H9 (cell line): ENCODE measurements at places on chromosomes 1 and 21.

DNA sequence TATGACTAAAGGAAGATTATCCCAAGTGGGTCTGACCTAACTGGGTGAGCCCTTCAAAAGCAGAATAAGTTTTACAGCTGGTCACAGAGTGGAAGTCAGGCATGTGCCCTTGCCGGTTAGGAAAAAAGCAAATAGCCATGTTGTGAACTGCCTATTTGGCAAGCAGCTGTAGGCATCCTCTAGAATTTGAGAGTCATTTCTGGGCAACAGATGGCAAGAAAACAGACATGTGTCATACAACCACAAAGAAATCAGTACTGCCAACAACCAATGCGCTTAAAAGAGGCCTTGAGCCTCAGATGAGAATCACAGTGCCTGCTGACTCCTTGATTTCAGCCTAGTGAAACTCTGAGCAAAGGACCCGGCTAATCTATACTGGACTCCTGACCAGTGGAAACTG, 26.8 kb downstream of the LRRC53 start:
- no peak for DNase-seq

DNA sequence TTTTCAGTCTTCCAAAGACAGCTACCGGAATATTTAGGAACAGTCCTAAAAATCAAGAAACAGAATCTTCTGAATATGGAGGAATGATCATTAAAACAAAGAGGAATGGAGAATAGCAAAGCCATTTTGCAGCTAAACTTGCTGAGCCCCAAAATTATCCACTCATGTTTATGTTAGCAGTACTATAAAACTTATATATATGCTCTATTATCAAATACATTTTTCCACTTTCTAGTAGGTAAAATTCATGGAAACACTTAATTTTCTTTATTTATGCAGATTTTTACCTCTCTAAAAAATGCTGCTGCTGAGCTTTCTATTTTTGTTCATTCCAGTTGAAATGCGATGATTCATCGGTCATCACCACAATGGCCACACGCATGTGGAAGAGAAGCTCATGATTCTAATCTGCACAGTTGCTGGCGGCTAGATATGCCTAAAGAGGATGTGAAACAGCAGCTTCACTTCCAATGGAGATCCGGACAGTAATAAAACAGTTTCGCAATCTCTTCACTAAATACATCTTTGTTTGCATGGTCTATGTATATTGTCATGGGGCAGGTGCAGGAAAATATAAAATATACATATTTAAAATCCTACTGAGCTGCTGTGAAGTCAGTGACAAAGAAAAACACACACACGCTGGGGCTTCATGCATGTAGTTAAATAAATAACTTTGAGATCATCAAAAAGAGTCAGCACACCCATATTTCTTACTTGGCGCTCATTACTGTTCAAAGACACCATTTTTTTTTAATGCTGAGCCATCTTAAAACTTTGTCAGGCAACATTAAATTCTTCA, 292.2 kb downstream of the SMYD3 start:
- DNase-seq: no peak

DNA sequence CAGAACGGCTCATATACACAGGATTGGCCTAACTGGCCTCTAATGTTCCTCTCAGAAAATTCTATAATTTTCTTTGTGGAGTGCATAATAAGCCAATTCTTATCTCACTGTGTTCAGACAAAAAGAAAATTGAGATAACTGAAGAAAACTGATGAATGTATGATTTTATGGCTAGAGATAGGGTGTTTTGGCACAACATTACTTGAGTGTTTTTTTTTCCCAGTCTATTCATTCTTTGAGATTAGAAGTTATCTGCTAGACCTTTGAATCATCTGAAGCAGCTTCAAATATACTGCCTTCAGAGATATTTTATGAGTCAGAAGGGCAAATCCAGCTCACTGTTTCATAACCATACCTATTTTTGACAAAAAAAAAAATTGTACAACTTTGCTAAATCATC, 85.6 kb downstream of the VAV3 start:
- no peak for DNase-seq

DNA sequence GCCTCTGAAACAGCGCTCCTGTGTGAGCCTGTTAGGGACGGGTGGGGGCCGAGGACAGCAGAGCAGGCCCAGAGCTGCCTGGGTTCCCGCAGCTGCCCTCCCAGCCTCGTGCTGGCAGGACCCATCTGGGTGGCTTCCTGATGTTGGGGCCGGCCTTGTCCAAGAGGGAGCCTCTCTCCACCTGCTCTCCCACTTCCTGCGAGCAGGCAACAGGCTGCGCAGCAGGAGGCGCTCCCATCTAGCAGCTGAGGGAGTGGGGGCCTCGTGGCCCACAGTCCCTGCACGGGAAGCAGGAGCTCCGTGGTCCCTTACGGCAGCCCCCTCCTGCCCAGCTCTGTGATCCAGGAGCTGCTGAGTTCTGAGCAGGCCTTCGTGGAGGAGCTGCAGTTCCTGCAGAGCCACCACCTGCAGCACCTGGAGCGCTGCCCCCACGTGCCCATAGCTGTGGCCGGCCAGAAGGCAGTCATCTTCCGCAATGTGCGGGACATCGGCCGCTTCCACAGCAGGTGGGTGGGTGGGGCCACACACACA, 68.0 kb downstream of the TRIM11 start:
- DNase-seq: peak; percentile 34

GRCh38 chr21:31041295-31042079, 3.2 kb upstream of the KRTAP19-8 start:
- DNase-seq: no peak

DNA sequence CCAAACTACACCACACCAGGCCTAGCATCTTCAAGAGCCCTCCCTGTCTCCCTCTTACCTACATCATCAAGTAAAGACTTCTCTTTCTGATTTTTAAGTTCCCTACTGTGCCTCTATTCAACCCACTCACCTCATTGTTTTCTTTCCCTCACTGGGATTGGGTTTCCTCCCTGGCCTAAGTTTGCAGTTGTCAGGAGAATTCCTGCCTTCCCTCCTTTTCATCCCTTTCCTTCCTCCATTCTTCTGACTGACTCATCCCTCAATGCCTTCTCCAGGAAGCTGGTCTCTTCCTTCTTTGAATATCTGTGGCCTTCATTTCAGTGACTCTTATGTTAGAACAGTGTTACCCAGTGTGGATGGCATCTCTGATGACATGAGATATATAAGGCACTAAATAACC, 139.9 kb upstream of the KIAA0040 start:
- DNase-seq: no peak

DNA sequence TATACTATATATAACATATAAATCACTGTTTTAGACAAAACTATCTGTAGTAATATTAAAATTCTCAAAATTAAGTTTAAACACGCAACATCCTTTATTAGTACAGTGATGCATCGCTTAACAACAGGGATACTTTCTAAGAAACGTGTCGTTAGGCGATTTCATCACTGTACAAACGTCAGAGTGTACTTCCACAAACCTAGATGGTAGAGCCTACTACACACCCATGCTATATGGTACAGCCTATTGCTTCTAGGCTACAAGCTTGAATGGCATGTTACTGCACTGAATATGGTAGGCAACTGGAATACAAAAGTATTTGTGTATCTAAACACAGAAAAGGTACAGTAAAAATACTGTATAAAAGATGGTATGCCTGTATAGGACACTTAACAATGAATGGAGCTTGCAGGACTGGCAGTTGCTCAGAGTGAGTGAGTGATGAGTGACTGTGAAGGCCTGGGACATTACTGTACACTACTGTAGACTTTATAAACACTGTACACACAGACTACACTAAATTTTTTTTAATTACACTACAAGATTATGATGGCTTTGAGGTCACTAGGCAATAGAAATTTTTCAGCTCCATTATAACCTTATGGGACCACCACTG, 10.5 kb downstream of the FOXJ3 start:
- DNase-seq: no peak
